ENCODE measurements at places on chromosomes 16 and 17.

DNA sequence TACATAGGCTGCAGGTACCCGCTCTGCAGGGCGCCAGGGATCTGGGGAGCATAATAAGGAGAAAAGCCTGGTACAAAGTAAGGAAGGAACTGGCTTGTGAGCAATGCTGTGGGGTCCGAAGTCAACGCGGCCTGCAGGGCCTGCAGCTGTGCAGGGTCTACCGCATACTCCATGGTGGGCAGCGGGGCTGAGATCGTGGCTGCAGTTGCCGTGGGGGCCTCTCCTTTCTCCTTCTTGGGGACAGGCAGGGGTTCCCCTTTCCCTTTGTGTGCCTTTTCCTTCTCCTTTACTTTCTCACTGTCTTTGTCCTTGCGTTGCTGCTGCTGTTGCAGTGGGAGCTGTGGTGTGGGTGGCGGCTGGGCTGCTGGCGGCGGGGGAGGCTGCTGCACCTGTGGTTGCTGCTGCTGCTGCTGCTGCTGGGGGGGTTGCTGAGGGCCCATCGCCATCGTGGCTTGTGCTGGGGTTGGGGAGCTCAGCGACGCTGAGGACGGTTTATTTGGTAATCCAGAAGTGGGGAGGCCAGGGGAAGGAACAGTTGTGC lies 259.6 kb downstream of the ZFHX3 start:
- no peak for DNase-seq

GRCh38 chr17:28033972-28034714 lies 8.3 kb upstream of the NLK start:
- DNase-seq = no peak

- DNase-seq = no peak
Observed at GRCh38 chr16:53971616-53972015, 267.7 kb downstream of the FTO start.

DNA sequence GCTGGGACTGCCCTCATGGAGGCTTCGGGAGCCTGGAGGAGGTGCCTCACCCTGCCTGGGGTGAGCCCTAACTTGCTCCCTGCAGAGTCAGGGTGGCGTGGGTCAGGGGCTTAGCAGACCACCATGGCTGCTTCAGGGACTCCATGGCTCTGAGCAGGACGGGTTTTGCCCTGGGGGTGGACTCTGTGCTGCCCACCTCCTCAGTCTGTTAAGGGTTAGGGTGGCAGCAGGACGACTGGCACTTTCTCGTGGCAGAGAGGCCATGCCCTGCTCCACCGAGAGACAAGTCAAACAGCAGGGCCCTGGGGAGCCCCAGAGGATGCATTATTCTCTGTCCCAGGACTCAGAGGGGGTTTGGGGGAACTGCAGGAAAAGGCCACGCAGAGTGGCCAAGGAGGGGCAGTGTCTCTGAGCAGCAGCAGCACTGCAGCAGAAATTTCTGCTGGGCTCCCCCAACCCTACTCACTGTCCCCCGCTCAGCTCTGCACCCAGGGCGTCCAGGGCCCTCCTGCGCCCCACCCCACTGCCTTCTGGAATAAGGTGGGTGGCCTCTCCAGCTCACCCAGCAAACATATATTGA lies 1.8 kb upstream of the PRSS22 start:
- DNase-seq = no peak

DNA sequence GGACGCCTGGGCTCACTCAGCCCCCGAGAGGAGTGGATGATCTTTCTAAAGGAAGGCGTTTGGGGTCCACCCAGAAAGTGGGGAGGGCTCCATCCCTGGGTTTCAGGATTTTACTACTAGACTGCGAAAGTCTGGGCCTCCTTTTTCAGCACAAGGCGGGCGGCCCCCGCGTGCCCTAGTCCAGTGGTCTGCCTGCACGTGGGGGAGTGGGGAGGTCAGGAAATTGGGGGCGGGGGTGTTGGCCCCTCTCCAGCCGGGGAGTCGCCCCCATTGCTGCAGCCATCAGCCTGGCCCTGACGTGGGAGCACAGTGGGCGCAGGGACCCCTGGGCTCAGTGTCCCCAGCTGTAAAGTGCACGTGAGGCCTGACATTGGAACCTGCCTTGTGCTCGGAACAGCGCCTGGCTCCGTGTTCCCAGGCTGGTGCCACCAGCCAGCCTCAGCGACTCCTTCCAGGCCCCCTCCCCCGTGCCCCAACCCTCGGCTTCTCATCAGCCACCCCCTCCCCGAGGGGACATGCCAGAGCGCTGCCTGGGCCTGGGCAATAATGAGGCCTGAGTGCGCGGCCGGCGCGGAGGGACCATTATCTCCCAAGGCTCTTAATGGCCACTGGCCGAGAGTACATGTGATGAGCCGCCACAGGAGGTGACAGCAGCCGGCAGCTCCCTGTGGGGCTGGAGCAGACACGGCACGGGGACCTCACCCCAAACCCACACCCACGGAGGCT lies 2.4 kb upstream of the C1QTNF8 start:
- DNase-seq = no peak

Data from LoVo (cell line).